CD4-positive, alpha-beta T cell treated with Interleukin-12 subunit alpha and Interleukin-12 subunit beta, for 1 hour (primary cell): ENCODE measurements at places on chromosomes 13 and 19.
A peak's percentile ranks its signal among the peaks of the same experiment; 100 is the strongest.

- DNase-seq: no peak
Measured at GRCh38 chr19:30263830-30264381, 108.3 kb upstream of the ZNF536 start.

DNA sequence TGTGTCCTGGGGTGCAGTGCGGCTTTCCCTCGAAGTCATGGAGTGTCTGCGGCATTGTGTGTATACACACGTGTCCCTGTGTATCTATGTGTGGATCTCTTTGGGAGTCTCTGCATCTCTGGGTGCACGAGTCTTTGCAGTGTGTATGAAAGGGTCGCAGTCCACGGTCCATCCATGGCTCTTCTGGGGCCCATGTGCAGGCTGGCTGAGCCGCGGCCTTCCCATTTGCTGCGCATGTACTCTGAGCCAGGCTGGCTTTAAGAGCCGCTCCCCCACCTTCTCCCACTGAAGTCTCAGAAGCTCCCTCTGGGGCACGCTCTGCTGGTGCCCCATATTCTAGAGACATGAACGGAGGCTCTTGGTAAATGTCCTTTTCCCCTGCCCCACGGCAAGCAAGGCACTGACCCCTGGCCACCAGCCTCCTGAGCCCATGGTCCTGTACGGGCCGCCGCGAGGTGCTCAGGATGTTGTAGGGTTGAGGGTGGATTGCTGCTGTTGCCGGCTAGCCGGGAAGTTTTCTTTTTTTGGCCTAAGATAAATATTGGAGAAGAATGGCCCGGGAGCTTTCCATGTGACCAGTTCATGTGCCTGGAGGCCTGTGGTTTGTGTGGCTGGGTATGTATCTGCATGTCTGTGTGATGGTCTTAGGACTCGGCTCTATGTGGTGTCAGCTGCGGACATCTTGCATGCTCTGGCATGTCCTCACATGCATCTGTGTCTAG is 31.9 kb downstream of the PAK4 start:
- no peak for DNase-seq

DNA sequence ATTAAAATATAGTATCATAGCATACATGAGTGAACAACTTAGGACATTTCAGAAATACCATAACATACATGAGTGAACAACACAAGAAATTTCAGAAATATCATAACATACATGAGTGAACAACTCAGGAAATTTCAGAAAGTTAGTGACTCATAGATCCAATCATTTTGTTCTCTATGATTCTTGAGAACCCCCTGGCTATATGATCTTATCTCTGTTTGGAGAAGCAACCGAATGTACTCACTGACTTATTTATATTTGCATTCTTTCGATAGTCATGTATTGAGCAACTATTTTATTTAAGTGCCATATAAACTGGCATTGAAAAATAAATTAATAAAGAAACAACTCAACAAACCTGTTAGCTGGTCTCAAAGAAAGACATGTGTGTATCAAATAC is 251.1 kb downstream of the EFNB2 start:
- DNase-seq: no peak

DNA sequence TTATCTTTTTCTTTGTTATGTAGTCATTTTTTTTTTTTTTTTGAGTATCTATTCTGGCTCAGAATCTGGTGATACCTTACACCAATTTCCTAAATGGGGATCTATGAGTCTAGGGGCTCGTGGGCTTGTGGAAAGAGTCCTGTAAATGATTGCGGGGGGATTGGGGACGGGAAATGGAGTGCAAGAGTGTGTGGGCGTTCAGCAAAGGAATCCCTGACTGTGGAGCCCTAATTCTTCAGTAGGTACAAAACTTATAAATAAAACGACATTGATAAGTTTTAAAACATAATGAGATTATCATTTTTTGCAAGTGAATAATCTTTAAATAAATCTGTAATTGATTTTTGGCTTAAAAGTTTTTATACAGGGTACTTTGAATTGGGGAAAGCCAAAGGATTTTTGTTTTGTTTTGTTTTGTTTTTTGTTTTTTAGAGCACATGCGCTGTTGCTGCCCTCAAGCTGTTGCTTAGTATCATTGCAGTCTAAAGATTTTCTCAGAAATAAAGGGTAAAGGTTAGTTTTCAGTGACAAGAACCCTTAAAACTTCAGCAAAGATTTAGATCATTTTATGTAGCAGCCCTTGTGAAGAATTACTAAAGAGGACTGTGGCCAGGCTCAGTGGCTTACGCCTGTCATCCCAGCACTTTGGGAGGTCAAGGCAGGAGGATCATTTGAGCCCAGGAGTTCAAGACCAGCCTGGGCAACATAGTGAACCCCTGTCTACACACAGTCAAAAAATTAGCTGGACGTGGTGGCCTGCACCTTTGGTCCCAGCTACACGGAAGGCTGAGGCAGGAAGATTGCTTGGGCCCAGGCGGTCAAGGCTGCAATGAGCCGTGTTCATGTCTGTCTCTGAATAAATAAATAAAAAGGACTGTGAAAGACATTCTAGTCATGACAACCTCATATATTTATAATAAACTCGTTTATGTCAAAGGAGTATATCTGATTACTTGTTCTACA is 1.7 kb downstream of the ERCC5 start:
- peak; percentile 47 for DNase-seq

- no peak for DNase-seq
Measured at GRCh38 chr13:100652510-100652909, 22.1 kb downstream of the TMTC4 start.
